ENCODE measurements at places on chromosomes 3 and 15.

- no peak for DNase-seq
Observed at GRCh38 chr3:156017352-156018030, 102.9 kb upstream of the KCNAB1 start.

DNA sequence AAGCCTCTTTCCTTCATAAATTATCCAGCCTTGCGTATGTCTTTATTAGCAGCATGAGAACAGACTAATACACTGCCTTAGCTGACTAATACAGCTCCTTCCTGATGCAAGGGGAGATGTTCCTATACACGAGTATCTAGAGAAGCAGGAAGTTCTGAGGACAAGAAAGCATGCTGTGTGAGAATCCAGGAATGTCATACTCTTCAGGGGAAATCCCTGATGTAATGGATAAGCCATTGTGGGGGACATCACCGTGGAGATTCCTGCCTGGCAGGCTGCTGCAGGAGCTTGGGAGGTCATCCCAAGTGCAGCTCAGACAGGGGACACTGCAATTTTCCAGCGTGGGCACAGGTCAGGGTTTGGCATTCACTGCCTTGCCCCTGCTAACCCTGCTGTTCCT is 476.9 kb downstream of the NR2F2 start:
- DNase-seq, result no peak

- no peak for DNase-seq
Observed at GRCh38 chr3:72555714-72556113, 292.5 kb downstream of the SHQ1 start.

DNA sequence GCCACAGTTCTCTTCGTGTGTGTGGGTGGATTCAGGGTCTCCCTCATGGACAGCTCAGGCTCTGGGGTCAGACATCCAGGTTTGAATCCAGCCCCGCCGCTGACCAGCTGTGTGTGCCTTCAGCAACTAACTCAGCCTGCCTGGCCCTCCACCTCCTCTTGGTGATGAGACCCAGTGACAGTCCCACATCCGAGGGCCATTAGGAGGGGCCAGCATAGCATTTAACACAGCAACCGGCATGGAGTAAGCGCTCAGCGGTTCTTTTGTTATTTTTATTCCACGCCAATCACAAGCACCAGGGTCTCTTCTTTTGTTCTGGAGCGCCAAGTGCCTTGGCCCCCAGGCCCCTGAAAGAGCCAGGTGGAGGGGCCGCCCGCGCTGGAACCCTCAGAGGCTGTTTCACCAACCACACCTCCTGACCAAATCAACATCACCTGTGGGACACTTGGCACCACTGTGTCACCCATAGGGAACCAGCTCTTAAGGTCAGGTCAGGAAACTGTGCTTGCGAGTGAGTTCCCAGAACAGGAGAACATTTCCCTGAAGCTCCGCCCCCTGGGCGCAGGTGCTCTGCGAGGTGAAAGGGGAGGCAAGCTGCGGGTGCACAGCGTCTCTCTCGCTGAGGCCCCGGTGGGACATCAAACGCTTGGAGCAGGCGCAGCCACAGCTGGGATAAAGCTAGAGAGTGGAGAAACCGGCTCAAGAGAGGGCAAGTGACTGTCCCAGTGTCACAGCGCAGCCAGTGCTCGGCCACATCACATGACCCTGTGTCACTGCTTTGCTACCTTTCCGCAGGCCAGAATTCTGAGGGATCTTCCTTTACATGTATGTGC is 311.3 kb downstream of the UACA start:
- no peak for DNase-seq

DNA sequence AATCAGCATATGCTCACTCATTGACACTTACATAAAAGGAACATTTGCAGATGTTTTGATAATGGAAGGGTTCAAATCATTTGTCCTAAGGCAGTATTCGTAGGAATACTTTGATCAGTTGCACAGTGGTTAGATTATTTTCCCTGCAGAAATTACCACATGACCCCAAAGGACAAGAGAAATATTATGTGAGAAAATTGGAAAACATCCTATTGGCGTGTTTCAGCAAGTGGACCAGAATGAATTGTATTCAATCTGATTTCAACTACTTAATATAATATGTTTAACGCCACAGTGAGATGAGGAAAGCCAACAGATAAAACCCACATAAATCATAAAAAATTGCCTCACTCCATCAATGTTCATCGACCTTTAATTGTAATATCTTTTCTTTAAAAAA is 195.0 kb upstream of the MDFIC2 start:
- no peak for DNase-seq

DNA sequence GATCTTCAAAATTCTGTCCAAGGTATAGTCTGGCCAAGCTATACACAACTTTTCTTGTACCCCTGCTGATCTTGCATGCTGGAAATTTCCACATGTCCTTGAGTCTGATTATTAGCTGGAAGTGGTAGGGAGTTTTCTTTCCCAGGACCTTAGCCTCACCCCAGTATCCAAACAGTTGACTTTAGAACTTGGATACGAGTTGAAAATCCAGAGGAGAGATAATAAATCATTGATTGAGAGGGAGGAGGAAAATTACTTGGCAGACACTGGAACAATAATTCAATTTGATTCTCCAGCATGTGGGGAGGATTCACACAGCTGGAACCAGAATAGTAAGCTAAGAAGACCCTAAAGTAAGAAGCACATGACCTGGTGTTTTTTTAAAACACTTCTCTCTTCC is 116.4 kb downstream of the IL5RA start:
- no peak for DNase-seq

- DNase-seq, result no peak
Observed at GRCh38 chr15:77821959-77822256, 189.2 kb upstream of the LINGO1 start.
